ENCODE measurements at places on chromosomes 3 and 15. TPM values are rescaled to one million over a fixed set of nuclear protein-coding genes. Genes with fewer than 3 reads are reported as not detected.

GRCh38 chr15:98719137-98719740, 70.9 kb downstream of the IGF1R start:
- no peak overlapping the region for H3K27ac ChIP-seq
- H3K27me3 ChIP-seq = no peaks in the 10 kb centered on the region
- no peaks in the 10 kb centered on the region for H3K36me3 ChIP-seq
- peaks cover 52% of the 10 kb centered on the region for H3K4me1 ChIP-seq
- H3K4me3 ChIP-seq = no peak overlapping the region

DNA sequence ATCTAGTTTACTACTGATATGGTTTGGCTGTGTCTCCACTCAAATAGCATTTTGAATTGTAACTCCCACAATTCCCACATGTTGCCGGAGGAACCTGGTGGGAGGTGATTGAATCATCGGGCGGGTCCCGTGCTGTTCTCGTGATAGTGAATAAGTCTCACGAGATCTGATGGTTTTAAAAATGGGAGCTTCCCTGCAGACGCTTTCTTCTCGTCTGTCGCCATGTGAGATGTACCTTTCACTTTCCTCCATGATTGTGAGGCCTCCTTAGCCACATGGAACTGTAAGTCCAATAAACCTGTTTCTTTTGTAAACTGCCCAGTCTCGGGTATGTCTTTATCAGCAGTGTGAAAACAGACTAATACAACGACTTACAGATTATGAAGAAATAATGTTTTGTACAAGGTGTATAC, 35.6 kb upstream of the PYDC2 start:
- H3K27ac ChIP-seq = no peak overlapping the region
- no peaks in the 10 kb centered on the region for H3K36me3 ChIP-seq
- no peaks in the 10 kb centered on the region for H3K27me3 ChIP-seq
- no peak overlapping the region for H3K4me3 ChIP-seq
- no peak for DNase-seq

Gene ZMYND10
- total RNA-seq = 0.44 TPM

Gene SRGAP3
- total RNA-seq = 9.7 TPM

Gene TMCO5A
- not detected for total RNA-seq

Data from Calu3 (cell line).